ENCODE measurements at places on chromosomes 6 and 20. TPM values are rescaled to one million over a fixed set of nuclear protein-coding genes. Genes with fewer than 3 reads are reported as not detected.

- DNase-seq, result no peak
These were observed 160.0 kb upstream of the AFDN start for GRCh38 chr6:167666571-167667203.

- DNase-seq, result no peak
These were observed 82.7 kb downstream of the EPM2A start for GRCh38 chr6:145652572-145652971.

- no peak for DNase-seq
These were observed 115.5 kb upstream of the CD93 start for GRCh38 chr20:23201658-23202057.

DNA sequence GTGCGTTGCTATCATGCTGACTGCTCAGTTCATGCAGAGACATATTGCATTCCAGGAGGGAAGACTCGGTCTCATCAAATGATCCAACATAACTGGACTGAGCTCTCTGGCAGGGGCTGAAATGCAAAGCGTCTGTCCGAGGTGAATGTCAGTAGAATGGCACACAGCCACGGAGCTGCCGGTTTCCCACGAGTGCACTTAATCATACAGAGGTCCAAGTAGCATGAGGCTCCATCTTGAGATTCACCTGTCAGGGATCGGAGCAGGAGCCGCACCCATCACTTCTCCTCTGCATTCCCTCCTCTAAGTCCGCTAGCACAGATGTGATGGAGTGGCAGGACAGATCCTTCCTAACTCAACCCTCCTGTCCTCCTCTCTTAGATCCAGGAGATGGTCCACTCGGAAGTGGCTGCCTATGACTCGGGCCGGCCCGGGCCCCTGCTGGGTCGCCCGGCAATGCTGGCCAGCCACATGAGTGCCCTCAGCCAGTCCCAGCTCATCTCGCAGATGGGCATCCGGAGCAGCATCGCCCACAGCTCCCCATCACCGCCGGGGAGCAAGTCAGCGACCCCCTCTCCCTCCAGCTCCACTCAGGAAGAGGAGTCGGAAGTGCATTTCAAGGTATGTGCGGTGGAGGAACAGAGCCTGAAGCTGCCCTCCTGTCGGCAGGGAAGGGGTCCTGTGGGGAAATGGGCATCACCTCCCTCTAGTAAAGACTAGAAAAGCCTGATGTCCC, 135.9 kb downstream of the JPH2 start:
- no peak for DNase-seq

DNA sequence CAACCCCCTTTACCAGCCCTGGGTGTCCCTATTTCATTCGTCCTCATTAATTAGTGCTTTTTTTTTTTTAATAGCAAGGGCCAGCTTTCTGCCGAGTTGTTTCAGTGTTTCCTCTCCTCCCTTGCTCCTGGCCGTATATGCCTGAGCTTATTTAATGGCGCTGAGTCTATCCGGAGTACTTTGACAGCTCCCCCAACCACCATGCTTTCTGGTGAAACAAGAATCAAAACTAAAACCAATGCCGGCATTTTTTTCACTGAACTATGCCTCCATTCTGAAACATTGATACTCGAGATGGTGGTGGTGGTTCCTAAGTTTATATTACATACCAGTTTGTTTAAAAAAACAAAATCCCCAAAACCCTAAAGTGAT, 1.2 kb downstream of the DCBLD1 start:
- no peak for DNase-seq

- no peak for DNase-seq
These were observed 296.6 kb upstream of the MANEA start for GRCh38 chr6:95280686-95281273.

SLC35D3 gene
- total RNA-seq, result not detected

DACT2 gene
- 3.2 TPM for total RNA-seq

DYNLT2 gene
- total RNA-seq, result 1.5 TPM

Measured in mucosa of gallbladder (tissue), 1 donor.